ENCODE measurements at places on chromosomes 6 and 20.

GRCh38 chr6:106356378-106356777 is 4.1 kb upstream of the CRYBG1 start:
- no peak for DNase-seq

- peak; percentile 42 for DNase-seq
These were observed 9.0 kb downstream of the ADA start for GRCh38 chr20:44642203-44643153.

DNA sequence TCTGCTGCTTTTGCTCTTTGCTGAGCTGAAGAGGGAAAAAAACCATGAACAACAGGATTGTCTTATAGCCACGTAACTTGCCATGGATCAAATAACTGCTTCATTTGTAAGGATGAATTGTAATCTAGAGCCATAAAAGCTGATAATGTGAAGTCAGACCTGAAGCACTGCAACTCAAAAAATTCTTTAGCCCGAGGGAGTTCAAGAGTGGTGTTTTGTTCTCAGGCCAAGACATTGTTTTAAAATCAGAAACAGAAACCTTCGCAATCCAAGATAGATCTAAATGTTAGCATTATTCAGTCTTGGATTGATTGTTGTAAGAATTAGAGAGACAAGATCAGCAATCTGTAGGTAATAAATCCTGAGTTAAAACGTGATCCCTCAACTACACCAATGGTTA is at the start of gene TRAPPC3L:
TRAPPC3L (minus strand) TSS at position 34 of the 400 bp plus-strand sequence. CDS start 170 bp downstream, outside the sequence.
- DNase-seq, result no peak

DNA sequence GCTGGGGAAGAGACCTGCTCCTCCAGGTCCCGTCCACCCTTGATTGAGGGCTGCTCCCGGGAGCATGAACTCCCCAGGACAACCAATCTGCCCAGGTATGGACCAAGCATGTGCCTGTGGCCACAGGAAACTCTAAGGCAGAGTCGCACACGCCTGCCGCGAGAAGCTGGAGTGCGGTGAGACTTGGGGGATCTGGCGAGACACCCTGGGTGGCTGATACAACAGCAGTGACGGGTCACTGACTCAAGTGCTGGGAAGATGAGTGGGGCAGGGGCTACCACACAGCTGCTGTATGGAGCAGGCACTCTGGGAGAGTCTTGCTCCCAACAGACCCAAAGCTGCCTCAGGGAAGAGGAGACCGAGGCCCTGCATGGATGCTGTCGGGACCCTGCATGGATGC is 40.1 kb downstream of the BFSP1 start:
- DNase-seq, result no peak

- DNase-seq, result no peak
These were observed 25.0 kb downstream of the ULBP1 start for GRCh38 chr6:149988550-149989346.

GRCh38 chr6:161890133-161890831 is 616.4 kb upstream of the AGPAT4 start:
- DNase-seq, result no peak

- DNase-seq, result no peak
These were observed 151.3 kb upstream of the QKI start for GRCh38 chr6:163263196-163263595.

GRCh38 chr20:33524261-33524660 is 34.4 kb downstream of the CBFA2T2 start:
- DNase-seq, result no peak

DNA sequence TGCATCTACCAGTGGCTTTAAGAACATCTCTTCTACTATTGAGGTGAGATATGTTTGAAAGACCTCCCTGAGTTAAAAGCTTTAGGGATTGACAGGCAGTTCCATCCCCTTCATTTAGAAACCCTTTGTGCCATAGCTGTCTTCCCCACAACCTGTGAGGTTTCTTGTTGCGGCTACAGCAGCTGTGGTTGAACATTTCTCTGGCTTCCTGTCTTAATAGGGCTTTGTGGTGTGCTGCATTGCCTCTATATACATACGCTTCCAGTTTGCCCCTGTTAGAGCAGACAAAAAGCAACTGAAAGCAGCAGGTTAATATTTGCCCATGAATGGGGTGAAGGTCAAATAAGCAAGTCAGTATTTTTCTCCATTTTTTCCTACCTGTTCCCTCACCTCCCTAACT is 210.2 kb downstream of the TMEM200A start:
- no peak for DNase-seq

- peak; percentile 8 for DNase-seq
These were observed 128.5 kb upstream of the CDYL start for GRCh38 chr6:4647414-4648365.

GRCh38 chr20:41141153-41141815 is 3.9 kb downstream of the PLCG1 start:
- no peak for DNase-seq

DNA sequence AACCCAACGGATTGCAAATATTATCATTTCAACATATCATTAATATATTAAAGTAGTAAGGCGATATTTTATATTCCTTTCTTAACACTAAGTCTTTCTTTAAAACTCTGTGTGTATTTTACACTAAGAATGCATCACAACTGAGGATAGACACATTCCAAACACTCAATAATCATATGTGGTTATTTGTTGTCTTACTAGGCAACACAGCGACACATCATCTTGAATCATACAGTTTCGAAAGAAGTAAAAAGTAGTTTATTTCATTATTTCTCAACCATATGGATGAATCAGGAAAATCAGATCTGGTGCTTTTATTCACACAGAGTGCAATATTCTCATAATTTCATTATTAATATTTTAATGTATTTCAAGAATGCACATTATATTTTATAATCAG is 662.4 kb downstream of the EPHA7 start:
- no peak for DNase-seq

- DNase-seq, result no peak
These were observed 162.0 kb downstream of the GRM4 start for GRCh38 chr6:33983721-33984465.

DNA sequence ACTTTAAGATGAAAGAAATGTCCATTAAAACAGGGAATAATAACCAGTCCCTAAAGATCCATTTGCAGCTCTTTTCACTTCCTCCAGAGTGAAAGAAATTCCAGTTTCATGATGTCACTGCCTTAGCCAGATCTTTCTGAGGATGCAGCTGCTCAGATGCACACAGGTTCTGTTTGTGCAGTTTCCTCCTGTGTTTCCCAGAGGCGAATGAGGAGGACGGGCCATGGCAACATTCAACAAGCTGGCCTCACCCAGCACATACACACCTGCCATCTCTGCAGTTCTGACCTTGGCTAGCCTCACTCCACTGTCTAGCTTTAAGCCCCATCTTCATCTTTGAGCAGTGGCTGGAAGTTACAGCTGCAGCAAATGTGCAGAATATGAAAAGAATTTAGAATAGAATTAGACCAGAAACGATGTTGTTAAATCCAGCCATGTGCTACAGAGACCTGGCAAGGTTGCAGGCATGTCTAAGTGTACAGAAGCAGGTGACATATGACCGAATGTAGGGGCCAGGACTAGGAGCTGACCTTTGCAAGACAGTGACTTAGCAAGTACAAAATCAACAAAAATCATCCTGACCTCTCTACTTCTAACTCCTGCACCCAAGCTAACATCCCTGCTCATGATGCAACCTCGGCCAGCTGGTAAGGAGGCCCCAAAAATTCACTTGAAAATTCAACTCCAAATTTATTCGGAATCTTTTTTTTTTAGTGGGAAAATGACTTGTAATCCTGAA is 35.0 kb downstream of the FAM50B start:
- peak; percentile 16 for DNase-seq

GRCh38 chr6:13175087-13175486 is 153.2 kb downstream of the TBC1D7 start:
- no peak for DNase-seq

- no peak for DNase-seq
These were observed 178.2 kb downstream of the GJA10 start for GRCh38 chr6:90072501-90072900.

DNA sequence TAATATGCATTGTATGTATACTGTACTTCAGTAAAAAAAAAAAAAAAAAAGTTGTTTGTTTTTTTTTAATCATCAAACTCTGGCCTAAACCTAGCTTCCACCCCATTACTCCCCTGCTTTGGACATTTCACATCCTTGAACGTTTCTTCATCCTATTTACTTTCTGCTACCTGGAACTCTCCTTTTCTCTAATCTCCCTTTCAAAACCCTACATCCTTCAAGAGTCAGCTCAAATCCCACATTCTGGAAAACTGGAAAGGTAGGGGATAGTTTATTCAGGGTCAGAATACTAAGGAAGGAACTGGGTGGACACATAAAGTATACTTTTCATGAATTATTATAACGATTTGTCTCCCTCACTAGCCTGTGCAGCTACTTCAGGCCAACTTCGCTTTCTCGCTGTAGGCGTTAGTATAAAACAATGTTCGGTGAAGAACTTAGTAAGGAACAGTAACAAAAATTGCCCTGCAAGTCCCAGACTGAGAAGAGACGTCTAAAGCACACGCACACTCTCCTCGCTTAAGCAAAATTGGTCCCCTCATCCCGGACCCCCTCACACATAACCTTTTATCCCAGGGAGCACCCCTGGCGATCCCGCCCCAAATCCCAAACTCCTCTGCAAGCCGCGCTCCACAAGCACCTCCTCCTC is 775 bp downstream of the PIGU start:
- no peak for DNase-seq

DNA sequence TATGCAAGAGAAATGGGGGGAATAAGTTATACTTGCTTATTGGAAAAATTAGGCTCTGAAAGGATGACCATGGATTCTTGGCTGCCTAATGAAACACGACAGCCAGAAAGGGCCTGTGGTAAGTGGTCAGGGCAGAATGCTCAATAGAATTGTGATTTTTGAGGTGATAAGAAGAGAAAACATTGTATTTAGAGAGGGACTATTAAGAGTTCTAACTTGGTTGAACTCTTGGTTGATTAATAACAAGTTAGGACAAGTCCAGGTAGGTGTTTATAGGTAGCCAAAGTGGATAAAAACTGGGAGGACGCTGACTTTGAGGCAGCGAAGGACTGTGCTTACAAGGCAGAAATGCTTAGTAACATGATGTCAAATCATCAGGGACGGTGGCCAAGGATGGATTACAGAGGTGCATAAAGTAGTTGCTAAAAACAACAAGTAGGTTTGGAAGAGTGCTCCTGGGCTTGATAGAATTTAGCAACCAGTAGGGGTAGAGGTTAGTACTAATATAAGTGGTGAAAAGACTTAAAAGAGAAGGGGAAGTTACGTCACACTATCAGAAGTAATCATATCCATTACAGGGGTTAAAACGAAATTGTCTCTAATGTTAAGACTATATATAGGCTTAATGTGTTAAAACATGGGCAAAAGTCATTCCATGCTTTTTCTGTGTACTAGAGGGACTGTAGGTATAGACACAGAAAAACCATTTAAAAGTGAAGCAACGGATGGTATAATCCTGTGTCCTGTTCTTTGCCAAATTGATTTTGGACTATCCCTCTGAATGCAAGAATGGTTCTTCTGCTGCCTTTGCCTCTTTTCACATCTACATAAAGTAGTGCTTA is 98.6 kb downstream of the EYA4 start:
- DNase-seq, result no peak

DNA sequence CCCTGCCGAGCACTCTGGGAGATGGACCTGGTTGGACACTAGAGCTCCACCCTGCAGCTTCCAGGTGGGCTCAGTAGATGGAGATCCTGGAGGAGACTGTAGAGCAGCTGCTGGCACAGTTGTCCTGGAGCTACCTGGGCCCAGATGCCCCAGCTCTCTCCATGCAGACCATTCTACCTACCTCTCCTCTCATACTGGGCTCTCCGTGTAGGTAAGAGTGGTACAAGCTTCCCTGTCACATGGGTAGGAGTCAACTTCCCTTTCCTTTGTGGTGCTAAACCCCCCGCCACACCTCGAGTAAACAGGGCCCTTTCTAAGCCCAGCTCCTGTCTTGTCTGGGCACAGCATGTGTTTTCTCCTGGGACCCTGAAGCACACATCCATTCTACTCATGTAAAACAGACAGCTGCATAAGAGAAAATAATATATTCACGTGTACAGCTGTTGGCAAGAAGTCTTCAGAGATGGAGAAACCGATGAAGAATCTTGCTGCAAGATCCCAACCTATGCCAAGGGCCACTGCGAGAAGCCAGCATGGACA is 108.1 kb upstream of the DUSP22 start:
- DNase-seq, result no peak

- DNase-seq, result peak; percentile 76
These were observed 42.0 kb downstream of the IRAK1BP1 start for GRCh38 chr6:78909391-78909790.

DNA sequence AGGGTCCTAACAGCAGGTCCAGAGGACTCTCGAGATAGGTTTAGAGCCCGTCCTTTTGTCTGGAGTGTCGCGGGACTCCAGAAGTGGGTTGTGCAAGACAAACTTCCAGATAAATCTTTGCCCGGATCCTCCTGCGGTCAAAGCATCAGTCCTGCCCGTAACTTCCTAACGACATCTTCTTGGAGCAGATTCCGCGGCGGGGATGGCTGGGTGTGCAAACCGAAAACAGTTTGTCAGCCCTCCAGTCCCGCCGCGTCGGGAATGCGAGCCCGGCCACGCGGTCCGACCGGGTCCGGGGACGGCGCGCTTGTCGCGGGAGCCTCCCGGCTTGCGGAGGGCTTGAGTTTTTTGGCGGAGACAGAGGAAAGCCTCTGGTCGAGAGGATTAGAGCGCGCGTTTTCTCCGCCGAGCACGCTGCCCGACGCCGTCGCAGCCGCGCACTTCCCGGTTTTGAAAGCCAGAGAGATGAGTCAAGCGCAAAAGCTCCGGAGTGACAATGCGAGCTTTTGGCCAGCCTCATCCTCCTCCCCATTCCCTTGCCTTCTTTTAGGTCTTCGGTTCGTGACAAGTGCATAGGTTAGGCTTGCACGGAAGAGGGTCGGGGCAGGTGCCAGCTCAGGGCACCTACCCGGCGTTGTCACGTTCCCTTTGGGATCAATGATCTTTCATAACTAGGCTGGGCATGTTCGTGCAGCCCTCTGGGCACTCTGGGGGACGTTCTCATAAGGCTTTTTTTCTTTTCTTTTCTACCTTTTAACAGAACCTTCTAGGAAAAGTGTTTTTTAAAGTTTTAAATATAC is 91.3 kb upstream of the PRDM1 start:
- DNase-seq, result peak; percentile 68

- DNase-seq, result no peak
These were observed 19.0 kb upstream of the ADGRF4 start for GRCh38 chr6:47679322-47679906.

GRCh38 chr20:9444921-9445320 is 69.5 kb upstream of the LAMP5 start:
- DNase-seq, result no peak

DNA sequence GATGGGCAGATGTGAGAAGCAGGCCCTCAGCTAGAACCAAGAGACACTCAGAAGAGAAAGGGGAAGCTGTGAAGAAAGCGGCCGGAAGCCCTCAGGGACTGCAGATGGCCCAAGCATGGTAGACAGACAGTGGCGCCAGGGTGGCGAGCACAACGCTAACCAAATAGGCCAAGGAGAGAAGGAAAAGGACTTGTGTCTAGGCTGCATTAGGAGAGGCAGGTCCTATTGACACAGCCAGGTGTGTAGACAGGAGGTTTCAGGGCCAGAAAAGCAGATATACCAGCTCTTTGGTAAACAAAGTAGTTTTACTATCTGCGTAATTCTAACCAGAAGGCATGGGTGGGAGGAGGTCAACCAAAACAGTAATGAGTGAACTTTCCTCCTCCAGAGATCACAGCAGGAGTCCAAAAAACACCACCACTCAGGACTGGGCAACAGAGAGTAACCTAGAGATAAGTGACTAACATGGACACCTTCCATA is 15.8 kb upstream of the MAP7 start:
- DNase-seq, result no peak

GRCh38 chr6:116483616-116484015 is 22.4 kb downstream of the CALHM6 start:
- no peak for DNase-seq

GRCh38 chr6:139474145-139475108 is 100.0 kb upstream of the CITED2 start:
- no peak for DNase-seq
